ENCODE measurements at places on chromosomes 4 and X. TPM values are rescaled to one million over a fixed set of nuclear protein-coding genes. Genes with fewer than 3 reads are reported as not detected.

DNA sequence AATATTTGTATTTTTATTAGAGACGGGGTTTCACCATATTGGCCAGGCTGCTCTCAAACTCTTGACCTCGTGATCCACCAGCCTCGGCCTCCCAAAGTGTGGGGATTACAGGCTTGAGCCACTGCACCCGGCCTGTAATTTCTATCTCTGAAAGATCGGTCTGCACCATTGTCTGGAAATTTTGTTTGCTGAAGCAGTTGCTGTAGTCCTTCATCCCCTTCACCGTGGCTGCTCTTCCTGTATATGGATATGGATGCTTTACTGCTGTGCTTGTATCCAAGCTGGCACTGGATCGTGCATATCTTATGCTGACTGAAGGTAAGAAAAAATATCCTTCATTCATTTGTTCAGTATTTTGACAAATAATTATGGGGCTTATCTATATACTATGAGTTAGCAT lies 338.4 kb upstream of the GNPDA2 start:
- H3K27ac ChIP-seq = no peak overlapping the region
- H3K4me3 ChIP-seq = no peak overlapping the region
- H3K4me1 ChIP-seq = no peaks in the 10 kb centered on the region
- no peaks in the 10 kb centered on the region for H3K36me3 ChIP-seq
- no peak for DNase-seq

- peak overlapping the region; percentile 68 for H3K4me3 ChIP-seq
- H3K4me1 ChIP-seq = peaks cover 79% of the 10 kb centered on the region
- H3K27ac ChIP-seq = peak overlapping the region; percentile 97
- H3K36me3 ChIP-seq = peaks cover 1% of the 10 kb centered on the region
- no peak for DNase-seq
These were observed 45.6 kb upstream of the FAM9C start for GRCh38 chrX:13090027-13090338.

- H3K27ac ChIP-seq = no peak overlapping the region
- peaks cover 17% of the 10 kb centered on the region for H3K27me3 ChIP-seq
- H3K36me3 ChIP-seq = no peaks in the 10 kb centered on the region
- H3K4me1 ChIP-seq = no peaks in the 10 kb centered on the region
- peak; percentile 16 for DNase-seq
- no peak overlapping the region for H3K4me3 ChIP-seq
These were observed 6.3 kb upstream of the SGMS2 start for GRCh38 chr4:107818301-107818910.

The BEX4 gene
- total RNA-seq = 9.7 TPM

DNA sequence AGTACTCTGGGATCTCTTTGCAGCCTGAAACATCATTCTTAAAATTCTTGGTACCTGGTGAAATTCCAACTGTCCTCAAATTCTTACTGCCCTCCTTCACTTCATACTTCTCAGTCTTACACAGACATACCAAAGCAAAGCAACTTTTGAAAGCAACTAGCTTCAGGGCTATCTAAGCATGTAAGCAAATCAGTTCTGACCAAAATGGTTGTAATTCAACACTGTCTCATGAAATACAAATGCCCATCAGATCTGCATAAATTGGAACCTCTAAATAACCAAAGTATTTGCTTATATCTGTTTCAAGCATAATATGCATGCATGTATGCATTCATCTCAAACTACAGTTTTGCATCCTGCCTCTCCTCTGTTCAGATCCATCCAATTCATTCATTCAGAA lies 308.1 kb upstream of the PPARGC1A start:
- H3K36me3 ChIP-seq = no peaks in the 10 kb centered on the region
- DNase-seq = no peak
- H3K4me3 ChIP-seq = no peak overlapping the region
- no peaks in the 10 kb centered on the region for H3K27me3 ChIP-seq

- peaks cover 35% of the 10 kb centered on the region for H3K36me3 ChIP-seq
- no peak for DNase-seq
- peaks cover 5% of the 10 kb centered on the region for H3K4me1 ChIP-seq
- H3K27me3 ChIP-seq = no peaks in the 10 kb centered on the region
- no peak overlapping the region for H3K27ac ChIP-seq
These were observed 18.8 kb upstream of the TADA2B start for GRCh38 chr4:7024336-7024890.

GRCh38 chrX:18871161-18871890 lies 112.6 kb downstream of the PHKA2 start:
- no peaks in the 10 kb centered on the region for H3K36me3 ChIP-seq
- H3K4me1 ChIP-seq = peaks cover 8% of the 10 kb centered on the region
- DNase-seq = no peak
- no peak overlapping the region for H3K4me3 ChIP-seq

The MAGEA12 gene
- not detected for total RNA-seq

The KLB gene
- total RNA-seq = not detected

DNA sequence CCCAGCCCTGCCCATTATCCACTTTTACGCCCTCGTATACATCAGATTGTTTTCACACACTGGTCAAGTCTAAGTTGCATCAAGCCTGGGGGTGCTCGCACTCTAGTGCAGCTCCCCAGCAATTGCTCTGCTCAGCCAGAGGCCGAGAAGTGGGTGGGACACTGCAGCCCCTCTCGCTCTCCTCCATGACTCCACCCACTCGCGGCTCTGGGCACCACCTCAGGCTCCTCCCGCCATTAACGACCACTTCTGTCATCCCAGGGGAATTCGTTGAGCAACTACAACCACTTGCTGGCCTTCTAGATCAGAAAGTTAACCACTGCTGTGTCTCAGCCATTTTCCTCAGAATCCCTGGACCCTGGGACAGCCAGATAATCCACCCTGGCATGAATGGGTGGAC lies 53.6 kb downstream of the ETNPPL start:
- no peaks in the 10 kb centered on the region for H3K36me3 ChIP-seq
- DNase-seq = no peak
- no peak overlapping the region for H3K4me3 ChIP-seq
- H3K4me1 ChIP-seq = no peaks in the 10 kb centered on the region
- H3K27me3 ChIP-seq = no peaks in the 10 kb centered on the region

GRCh38 chr4:78528327-78528726 lies 23.2 kb upstream of the ANXA3 start:
- no peaks in the 10 kb centered on the region for H3K36me3 ChIP-seq
- no peaks in the 10 kb centered on the region for H3K4me1 ChIP-seq
- no peak overlapping the region for H3K4me3 ChIP-seq
- H3K27ac ChIP-seq = no peak overlapping the region
- no peak for DNase-seq

The TMPRSS11D gene
- total RNA-seq = not detected

The CXCL13 gene
- total RNA-seq = not detected

GRCh38 chrX:21412883-21413282 lies 38.7 kb downstream of the CNKSR2 start:
- peaks cover 13% of the 10 kb centered on the region for H3K36me3 ChIP-seq
- H3K4me3 ChIP-seq = no peak overlapping the region
- no peak overlapping the region for H3K27ac ChIP-seq
- H3K27me3 ChIP-seq = no peaks in the 10 kb centered on the region
